ENCODE measurements at places on chromosomes 1 and 21. TPM values are rescaled to one million over a fixed set of nuclear protein-coding genes. Genes with fewer than 3 reads are reported as not detected.

Gene SPATA46
- not detected for polyA plus RNA-seq

Gene RNF186
- polyA plus RNA-seq = not detected

Gene SAMSN1
- polyA plus RNA-seq = 34.1 TPM

Gene TCHH
- not detected for polyA plus RNA-seq

Gene ANKRD65
- not detected for polyA plus RNA-seq

Gene WASF2
- 64.1 TPM for polyA plus RNA-seq

Gene ZC3H11A
- 46.0 TPM for polyA plus RNA-seq

DNA sequence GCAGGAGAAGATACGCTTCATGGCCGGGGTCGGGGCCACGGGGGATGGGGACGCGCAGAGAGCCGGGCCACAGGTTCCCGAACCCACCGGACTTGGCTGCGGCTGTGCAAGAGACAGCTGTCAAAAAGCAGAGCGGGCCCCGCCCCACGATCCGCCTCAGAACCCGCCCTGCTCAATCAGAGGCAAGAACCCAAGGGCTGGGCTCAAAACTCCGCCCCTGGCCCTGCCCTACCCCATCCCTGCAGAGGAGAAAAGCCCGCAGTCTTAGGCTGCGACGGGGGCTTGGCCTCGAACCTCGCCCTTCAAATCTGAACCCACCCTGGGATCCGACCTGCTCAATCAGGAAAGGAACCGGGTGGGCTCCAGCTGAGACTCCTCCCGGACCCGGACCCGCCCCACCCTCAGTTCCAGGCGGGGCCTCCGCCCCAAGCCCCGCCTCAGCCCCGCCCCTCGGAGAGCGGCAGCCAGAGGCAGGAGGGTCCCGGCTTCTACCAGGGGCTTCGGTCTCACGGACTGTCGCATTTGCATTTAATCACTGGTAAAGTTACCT is at the start of gene ANKRD35:
TSS of gene ANKRD35 (minus strand) at position 129 of the 550 bp plus-strand sequence. CDS start at position 21, 108 bp downstream.
- DNase-seq = peak; percentile 81

DNA sequence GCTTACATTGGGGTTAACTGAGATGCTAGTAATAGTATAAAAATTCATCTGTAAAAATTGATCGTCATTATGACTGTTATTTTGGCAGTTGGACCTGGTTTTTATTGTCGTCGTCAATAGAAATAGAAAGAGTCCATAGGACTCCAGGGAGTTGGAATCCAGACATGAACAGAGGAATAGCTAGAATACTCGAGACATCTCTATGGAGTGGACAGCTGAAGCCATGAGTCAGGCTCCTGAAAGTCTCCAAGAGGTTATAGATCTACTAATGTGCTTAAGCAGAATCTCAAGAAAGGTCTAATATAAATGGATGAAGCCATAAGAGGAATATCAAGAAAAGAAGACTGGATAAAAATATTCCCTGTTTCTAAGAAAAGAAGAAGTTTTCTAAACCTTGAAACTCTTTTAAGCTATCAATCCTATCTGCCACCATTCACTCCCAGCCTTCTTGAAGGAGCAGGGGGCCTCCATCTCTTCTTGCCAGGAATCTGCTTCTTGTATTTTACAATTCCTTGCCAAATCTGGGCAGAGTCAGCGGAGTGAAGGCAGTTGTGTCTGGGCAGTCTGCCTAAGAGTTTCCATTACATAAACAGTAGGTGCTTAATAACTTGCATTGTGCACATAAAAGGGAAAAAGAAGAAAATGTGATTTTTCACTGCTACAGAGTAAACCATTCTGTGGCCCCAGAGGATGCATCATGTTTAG is 163.3 kb downstream of the ST6GALNAC5 start:
- DNase-seq = no peak

GRCh38 chr1:21903638-21904453 is 33.3 kb downstream of the HSPG2 start:
- DNase-seq = no peak

- no peak for DNase-seq
These were observed 1.7 kb downstream of the SYT11 start for GRCh38 chr1:155860970-155861510.

- peak; percentile 29 for DNase-seq
These were observed 1.8 kb upstream of the FCRL6 start for GRCh38 chr1:159800177-159800930.

GRCh38 chr1:208977012-208977411 is 606.5 kb upstream of the CAMK1G start:
- DNase-seq = no peak

- DNase-seq = no peak
These were observed 27.6 kb downstream of the NUP133 start for GRCh38 chr1:229480495-229480894.

DNA sequence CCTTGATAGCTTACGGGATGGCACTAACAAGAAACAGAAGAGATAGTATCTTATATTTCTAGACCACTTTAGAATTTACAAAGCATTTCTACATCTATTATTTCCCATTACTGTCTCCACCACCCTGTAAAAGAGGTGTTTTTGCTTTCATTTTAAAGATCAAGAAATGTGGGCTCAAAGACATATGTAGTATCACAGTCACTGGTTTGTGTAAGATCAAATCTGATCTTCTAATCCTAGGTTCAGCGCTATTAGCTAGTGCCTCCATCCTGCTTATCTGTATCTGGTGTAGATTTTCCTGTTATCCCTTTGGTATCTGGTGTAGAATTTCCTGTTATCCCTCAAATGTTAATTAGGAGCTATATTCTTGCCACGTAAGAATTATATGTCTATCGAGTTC is 23.6 kb upstream of the ZRANB2 start:
- no peak for DNase-seq

- DNase-seq = no peak
These were observed 272.1 kb downstream of the FAM72C start for GRCh38 chr1:143699731-143700130.

GRCh38 chr21:37224861-37225839 is 42.0 kb downstream of the VPS26C start:
- DNase-seq = peak; percentile 22
